Adrenal gland (tissue), 19 donors: ENCODE measurements at places on chromosomes 1 and 21. TPM values are rescaled to one million over a fixed set of nuclear protein-coding genes. Genes with fewer than 3 reads are reported as not detected.

CYP4A22 gene
- not detected for polyA plus RNA-seq

RNU1-3 gene
- polyA plus RNA-seq, result not detected

SMIM1 gene
- 22.0 TPM for polyA plus RNA-seq

HTR1D gene
- polyA plus RNA-seq, result 0.03 TPM

RXFP4 gene
- not detected for polyA plus RNA-seq

TAL1 gene
- polyA plus RNA-seq, result 13.4 TPM

SPRR1B gene
- polyA plus RNA-seq, result 0.80 TPM

CACNA1S gene
- not detected for polyA plus RNA-seq

MPL gene
- polyA plus RNA-seq, result not detected

PLPPR4 gene
- polyA plus RNA-seq, result 0.32 TPM

JAM2 gene
- polyA plus RNA-seq, result 30.3 TPM

CELA2B gene
- polyA plus RNA-seq, result 6.0 TPM

GPR89A gene
- 29.4 TPM for polyA plus RNA-seq

NBPF12 gene
- 10.7 TPM for polyA plus RNA-seq

LCE3E gene
- not detected for polyA plus RNA-seq

LEFTY1 gene
- polyA plus RNA-seq, result 0.27 TPM

TEKT2 gene
- polyA plus RNA-seq, result 1.4 TPM

DMBX1 gene
- polyA plus RNA-seq, result not detected

REN gene
- polyA plus RNA-seq, result 3.6 TPM
